ENCODE measurements at places on chromosomes 3 and 15. TPM values are rescaled to one million over a fixed set of nuclear protein-coding genes. Genes with fewer than 3 reads are reported as not detected.

LMAN1L gene
- polyA plus RNA-seq, result not detected

- no peak for DNase-seq
Measured at GRCh38 chr15:45583731-45584639, 3.2 kb upstream of the BLOC1S6 start.

DNA sequence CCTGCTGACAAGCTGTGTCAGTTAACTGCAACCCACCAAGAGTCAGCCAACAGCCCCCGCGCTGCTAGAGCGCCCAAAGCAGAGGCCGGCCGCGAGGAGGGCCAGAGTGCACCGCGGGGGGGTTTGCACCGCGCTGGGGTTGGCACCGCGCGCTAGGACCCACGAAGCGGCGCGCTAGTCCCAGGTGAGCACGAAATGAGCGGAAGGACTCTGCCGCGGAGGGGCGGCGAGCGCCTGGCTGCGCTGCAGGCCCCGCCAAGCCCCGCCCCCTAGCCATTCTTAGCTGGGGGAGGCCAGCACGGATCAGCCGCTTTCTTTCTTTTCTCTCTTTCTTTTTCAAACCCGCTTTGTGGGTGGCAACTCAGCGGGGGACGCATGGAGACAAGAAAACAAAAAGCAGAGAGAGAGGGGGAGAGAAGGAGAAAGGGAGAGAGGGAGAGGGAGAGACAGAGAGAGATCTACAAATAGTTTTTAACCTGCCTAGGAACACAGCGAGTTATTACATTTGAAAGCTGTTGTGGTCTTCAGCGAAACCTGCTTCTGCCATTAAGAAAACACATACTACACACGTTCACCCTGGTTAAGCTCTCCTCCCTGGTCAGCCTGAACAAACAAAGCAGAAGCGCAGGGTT, 6.9 kb upstream of the FOXB1 start:
- DNase-seq, result no peak

DNA sequence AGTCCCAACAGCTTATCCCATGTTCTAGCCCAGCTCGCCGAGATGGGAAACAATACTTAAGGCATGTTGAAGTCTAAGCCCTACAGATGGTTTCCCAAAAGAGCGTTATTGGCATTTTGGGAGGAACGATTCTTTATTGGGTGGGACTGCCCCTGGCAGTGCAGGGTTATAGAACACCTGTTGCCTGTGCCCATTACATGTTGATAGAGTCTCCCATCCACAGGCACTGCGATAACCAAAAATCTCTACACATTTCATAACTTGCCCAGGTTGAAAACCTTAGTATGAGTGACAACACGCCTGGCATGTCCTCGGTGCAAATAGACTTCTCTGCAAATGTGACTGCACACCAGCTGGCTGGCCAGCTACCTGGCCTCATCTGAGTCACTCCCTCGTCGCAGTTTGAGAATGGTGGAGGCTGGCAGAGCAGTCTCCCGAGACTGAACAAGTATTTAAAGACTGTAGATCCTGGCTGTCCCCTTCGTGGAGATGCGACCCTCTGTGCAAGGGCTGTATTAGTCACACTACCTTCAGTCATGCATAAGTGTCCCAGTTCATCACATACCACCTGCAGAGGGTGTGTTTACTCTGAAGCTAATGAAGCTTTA, 18.7 kb downstream of the ZNF80 start:
- DNase-seq, result no peak

GRCh38 chr15:91849180-91849579, 4.3 kb upstream of the SLCO3A1 start:
- DNase-seq, result no peak

DNA sequence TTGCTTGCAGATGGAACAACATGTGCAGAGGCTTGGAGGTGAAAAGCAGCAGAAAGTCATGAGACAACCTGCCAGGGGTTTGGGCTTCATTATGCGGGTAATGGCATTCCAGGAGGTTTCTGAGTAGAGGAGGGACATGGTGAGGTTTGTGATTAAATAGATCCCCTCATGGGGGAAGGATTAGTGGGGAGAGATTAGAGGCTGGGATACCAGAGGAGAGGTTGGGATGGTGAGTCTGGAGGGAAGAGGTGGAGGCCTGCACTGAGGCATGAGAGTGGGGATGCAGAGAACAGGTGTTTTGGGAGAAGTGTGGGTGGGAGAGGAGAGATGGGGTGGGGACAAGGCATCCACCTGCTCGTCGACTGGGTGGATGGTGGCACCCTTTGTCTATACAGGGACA, 6.8 kb upstream of the IQSEC1 start:
- DNase-seq, result no peak

Measured in A549 (cell line).